Mesothelial cell of epicardium (in vitro differentiated cells): ENCODE measurements at places on chromosomes 13 and 19. TPM values are rescaled to one million over a fixed set of nuclear protein-coding genes. Genes with fewer than 3 reads are reported as not detected.

- no peaks in the 10 kb centered on the region for H3K27me3 ChIP-seq
- no peak for DNase-seq
- no peaks in the 10 kb centered on the region for H3K4me1 ChIP-seq
- no peak overlapping the region for H3K27ac ChIP-seq
- no peak overlapping the region for H3K4me3 ChIP-seq
Measured at GRCh38 chr13:79423801-79424642, 18.0 kb upstream of the RBM26 start.

The CCDC70 gene
- total RNA-seq, result not detected in 3 replicates

DNA sequence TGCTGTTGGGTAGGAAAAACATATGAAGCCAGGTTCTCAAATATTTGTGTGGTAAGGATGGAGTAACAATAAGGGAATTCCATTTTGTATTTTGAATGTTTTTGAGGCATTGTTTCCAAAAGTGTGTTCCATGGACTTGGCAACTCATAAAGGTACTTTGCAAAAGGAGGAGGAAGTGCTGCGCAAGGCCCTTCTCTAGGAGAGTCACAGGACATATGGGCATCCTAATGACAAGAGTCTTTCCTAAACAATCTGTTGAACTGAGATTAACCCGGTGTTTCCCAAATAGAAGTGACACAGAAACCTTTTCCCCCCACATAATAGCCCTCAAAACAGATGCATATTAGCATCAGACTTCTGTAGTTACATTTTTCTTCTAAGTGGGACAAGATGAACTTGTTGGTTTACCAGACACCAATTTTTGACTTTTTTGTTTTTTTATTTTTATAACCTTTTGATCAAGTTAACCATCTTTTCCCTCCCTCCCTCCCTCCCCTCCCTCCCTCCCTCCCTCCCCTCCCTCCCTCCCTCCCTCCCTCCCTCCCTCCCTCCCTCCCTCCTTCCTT lies 209.3 kb downstream of the PCCA start:
- no peak for DNase-seq
- no peak overlapping the region for H3K27ac ChIP-seq
- H3K36me3 ChIP-seq, result no peaks in the 10 kb centered on the region
- no peak overlapping the region for H3K4me3 ChIP-seq
- no peaks in the 10 kb centered on the region for H3K27me3 ChIP-seq

DNA sequence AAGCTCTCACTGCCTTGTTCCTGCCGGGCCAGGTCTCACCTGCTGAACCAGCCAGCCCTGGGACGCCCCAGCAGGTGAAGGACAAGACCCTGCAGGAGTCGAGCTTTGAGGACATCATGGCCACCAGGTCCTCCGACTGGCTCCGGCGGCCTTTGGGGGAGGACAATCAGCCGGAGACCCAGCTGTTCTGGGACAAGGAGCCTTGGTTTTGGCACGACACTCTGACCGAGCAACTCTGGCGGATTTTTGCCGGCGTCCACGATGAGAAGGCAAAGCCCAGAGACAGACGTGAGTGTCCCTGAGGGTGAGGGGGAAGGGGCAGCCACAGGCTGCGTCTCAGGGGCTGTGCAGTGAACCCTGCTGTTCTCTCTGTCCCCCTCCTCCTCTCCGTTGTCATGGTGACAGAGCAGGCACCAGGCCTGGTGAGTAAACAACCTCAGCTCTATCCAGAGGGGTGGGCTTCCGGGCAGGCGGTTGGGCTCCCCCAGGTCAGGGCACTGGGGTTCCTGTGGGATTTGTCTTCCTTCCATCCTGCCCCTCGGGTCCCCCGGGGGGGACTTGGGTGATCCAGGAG lies 9.7 kb downstream of the TLE6 start:
- peak overlapping the region; percentile 85 for H3K27ac ChIP-seq
- H3K36me3 ChIP-seq, result no peaks in the 10 kb centered on the region
- no peak for DNase-seq
- peak overlapping the region; percentile 37 for H3K4me3 ChIP-seq

DNA sequence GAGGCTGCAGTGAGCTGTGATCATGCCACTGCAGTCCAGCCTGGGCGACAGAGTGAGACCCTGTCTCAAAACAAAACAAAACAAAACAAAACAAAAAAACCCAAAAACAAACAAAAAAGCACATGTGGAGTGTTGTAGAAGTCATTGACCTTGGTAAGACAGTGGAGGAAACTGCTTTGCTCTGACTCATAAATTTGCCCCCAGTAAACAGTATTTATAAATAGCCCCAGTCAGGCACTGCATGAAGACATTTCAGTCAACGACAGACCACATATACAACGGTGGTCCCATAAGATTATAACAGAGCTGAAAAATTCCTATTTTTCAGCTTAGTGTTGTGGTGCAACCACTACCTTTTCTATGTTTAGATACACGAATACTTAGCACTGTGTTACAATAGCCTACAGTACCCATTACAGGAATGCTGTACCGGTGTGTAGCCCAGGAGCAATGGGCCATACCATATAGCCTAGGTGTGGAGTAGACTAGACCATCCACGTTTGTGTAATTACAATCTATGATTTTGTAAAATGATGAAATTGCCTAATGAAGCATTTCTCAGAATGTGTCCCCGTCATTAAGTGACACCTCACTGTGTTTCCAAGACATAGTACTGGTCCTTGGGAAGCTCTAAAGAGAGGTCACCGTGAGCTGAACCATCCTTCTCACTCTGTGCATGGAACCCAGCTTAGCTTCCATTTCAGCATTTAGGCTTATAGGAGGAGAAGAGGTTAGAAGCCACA lies 1.1 kb downstream of the ARL11 start:
- H3K4me3 ChIP-seq, result no peak overlapping the region
- no peaks in the 10 kb centered on the region for H3K27me3 ChIP-seq

The SMAD9 gene
- 30.9 to 32.3 TPM (median 31.9 TPM) in 3 replicates for total RNA-seq

The FBXO27 gene
- 9.5 to 10.2 TPM (median 9.6 TPM) in 3 replicates for total RNA-seq

The CLEC17A gene
- total RNA-seq, result not detected in 3 replicates

The ZFP36 gene
- 111 to 113 TPM (median 111 TPM) in 3 replicates for total RNA-seq

- no peak overlapping the region for H3K27ac ChIP-seq
- DNase-seq, result no peak
Measured at GRCh38 chr13:21925720-21926119, 254.8 kb downstream of the FGF9 start.

- H3K4me3 ChIP-seq, result no peak overlapping the region
- H3K27ac ChIP-seq, result peak overlapping the region; percentile 66
- H3K27me3 ChIP-seq, result peaks cover 3% of the 10 kb centered on the region
- H3K36me3 ChIP-seq, result no peaks in the 10 kb centered on the region
Measured at GRCh38 chr13:89375839-89376238, 1704.7 kb downstream of the SLITRK5 start.

DNA sequence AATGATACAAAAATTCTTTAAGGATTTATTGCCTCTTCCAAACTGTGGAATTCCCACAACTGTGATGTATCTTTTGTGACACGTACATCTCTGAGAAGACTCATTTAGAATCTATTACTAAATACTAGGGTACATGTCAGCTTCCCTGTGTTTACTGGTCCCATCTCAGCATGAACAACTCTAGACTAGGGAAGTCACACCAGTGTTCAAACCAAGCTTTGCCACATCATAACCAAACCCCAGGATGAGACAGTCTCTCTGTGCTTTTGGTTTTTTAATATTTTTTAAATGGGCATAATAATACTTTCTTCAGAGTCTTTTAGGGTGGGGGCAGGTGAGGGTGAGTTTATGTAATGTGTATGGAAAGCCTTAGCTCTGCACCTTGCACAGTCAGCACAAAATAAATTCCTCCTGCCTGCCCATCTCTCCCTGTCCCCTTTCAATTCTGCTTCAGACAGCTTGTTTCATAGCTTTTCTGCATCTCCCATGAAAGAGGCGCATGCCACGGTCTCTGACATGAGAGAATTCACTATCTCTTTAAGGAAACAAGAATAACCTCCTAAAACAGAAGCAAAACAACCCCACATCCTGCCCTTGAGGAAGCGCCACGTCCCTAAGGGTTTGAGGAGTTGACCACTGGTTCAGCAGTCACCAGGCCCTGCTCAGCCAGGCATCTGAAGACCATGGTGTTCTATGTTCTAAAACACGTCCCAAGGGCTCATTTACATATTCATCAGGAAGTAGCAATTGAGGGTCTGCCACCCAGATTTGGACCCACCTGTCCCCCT lies 174.5 kb downstream of the USP12 start:
- peaks cover 2% of the 10 kb centered on the region for H3K4me1 ChIP-seq
- H3K4me3 ChIP-seq, result no peak overlapping the region
- no peak overlapping the region for H3K27ac ChIP-seq
- no peak for DNase-seq

The FAM83E gene
- total RNA-seq, result 2.5 to 3.9 TPM (median 3.7 TPM) in 3 replicates

DNA sequence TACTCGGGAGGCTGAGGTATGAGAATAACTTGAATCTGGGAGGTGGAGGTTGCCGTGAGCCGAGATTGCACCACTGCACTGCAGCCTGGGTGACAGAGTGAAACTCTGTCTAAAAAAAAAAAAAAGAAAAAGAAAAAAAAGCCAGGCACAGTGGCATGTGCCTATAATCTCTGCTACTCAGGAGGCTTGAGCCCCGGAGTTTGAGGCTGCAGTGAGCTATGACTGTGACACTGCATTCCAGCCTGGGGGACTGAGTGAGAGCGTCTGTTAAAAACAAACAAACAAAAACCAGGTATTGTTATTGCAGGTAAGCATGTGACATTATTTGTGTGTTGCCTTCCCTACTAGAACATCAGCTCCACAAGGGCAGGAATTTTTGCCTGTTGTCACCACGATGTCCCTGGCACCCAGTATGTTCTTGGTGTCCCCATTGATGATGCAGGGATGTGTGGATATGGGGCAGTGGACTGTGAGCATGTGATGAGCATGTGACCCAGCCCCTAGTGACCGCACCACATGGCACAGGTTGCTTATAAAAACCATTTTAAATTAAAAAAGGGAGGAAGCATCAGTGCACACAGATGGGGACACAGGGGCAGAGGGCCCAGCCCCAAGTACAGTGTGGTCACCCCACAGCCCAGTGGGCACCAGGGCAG lies 1.6 kb upstream of the KANK2 start:
- DNase-seq, result no peak
- H3K27ac ChIP-seq, result peak overlapping the region; percentile 56
- no peaks in the 10 kb centered on the region for H3K27me3 ChIP-seq
- H3K4me3 ChIP-seq, result peak overlapping the region; percentile 68
- peaks cover 12% of the 10 kb centered on the region for H3K4me1 ChIP-seq

GRCh38 chr19:2042485-2043250 lies 8.4 kb downstream of the MKNK2 start:
- peaks cover 4% of the 10 kb centered on the region for H3K36me3 ChIP-seq
- DNase-seq, result no peak
- H3K4me3 ChIP-seq, result peak overlapping the region; percentile 56
- H3K27ac ChIP-seq, result peak overlapping the region; percentile 82

- no peak overlapping the region for H3K4me3 ChIP-seq
- peaks cover 6% of the 10 kb centered on the region for H3K4me1 ChIP-seq
- no peak overlapping the region for H3K27ac ChIP-seq
- H3K36me3 ChIP-seq, result peaks cover 4% of the 10 kb centered on the region
- DNase-seq, result no peak
- H3K27me3 ChIP-seq, result no peaks in the 10 kb centered on the region
Measured at GRCh38 chr19:42407816-42408175, 17.7 kb upstream of the CNFN start.

- H3K27me3 ChIP-seq, result no peaks in the 10 kb centered on the region
- peaks cover 10% of the 10 kb centered on the region for H3K4me1 ChIP-seq
- no peak overlapping the region for H3K27ac ChIP-seq
Measured at GRCh38 chr13:21338639-21339278, 120.3 kb downstream of the ZDHHC20 start.

- H3K27ac ChIP-seq, result no peak overlapping the region
- no peak overlapping the region for H3K4me3 ChIP-seq
- H3K36me3 ChIP-seq, result peaks cover 2% of the 10 kb centered on the region
Measured at GRCh38 chr13:20353973-20354372, 121.9 kb upstream of the GJB6 start.
